Activated T-helper 2 cell treated with anti-CD3 and anti-CD28 coated beads, Interferon-gamma antibody, Interleukin-2, Interleukin-4, amounts not matched to agents 10 μg/mL and 5 μg/mL and 100 μg/mL, durations not matched to agents 14 hours and 24 hours and 36 hours (primary cell): ENCODE measurements at places on chromosomes 7 and 10.
A peak's percentile ranks its signal among the peaks of the same experiment; 100 is the strongest.

GRCh38 chr7:157551325-157552070 lies 214.7 kb downstream of the DNAJB6 start:
- DNase-seq, result no peak

DNA sequence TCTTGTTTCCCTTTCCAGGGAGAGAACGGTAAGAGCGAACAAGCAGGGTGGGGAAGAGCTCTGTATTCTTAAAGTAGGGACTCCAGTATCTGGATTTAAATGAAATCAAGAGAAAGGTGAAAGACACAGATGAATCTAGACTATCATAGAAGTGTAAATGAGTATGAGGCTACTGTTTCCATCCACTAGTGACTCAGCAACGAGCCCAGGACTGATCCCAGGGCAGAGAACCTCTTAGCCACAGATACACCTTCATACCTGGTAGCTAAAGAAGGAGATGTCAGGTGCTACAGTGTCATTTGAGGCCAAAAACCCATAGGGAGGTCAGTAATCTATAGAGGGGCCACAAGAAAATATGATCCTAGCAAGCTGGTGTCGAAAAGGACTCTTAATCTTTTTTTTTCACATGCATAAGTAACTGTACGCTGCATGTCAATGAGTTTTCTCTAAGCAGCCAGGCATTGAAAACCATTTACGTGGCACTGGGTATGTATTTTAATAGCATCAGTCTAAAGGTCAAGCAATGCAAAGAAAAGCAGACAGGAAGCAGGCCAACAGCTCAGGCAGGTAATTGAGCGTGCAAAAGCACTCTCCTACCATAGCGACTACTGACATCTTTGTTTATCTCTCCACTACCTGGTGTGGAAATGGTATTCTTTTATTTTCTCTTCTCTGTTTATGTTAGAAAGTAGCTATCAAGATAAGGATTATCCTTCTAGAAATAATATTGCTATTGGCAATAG lies 91.5 kb upstream of the EGR2 start:
- DNase-seq, result no peak

DNA sequence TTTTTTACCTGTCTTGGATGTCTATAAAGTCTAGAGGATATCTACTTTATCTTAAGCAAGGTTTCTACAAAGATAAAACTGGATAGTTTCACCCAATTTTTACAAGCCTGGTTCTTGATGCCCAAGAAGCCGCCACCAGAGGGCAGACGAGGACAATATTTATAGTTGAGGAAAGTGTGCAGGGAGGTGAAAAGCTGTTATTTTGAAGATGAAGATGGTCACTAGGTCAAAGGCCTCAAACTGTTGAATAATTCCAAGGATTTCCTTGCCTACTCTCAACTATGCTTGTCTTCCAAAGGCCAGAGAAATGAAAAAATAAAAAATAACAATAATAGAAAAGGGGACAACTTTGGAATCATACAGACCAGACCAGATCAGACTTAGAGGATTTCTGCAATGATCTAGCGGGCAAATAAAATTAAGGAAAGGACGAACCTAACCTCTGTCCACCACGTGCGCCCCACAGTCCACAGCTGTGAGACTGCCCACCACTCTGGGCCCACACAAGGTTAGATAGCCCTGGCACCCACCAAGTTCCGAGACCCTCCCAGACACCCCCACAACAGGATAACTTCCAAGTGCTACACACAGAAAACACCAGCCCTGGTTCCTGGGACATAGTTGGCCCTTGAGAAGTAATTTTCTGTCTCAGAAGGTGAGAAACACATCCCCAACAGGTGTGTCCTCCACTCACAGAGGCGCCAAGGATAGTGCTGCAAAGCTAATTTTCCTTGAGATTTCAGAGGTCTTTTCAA lies 2.8 kb downstream of the PKD1L1 start:
- DNase-seq, result peak; percentile 52

GRCh38 chr10:47288916-47289495 lies 11.0 kb upstream of the GDF10 start:
- DNase-seq, result no peak

- DNase-seq, result no peak
These were observed 106.8 kb downstream of the SORBS1 start for GRCh38 chr10:95454356-95454755.

- DNase-seq, result no peak
These were observed 128.6 kb downstream of the OAT start for GRCh38 chr10:124289851-124290795.

- DNase-seq, result no peak
These were observed at the start of gene MXI1 for GRCh38 chr10:110207011-110207804. Gene MXI1 (plus strand): TSS chr10:110207605. CDS start chr10:110207809, 204 bp downstream.

DNA sequence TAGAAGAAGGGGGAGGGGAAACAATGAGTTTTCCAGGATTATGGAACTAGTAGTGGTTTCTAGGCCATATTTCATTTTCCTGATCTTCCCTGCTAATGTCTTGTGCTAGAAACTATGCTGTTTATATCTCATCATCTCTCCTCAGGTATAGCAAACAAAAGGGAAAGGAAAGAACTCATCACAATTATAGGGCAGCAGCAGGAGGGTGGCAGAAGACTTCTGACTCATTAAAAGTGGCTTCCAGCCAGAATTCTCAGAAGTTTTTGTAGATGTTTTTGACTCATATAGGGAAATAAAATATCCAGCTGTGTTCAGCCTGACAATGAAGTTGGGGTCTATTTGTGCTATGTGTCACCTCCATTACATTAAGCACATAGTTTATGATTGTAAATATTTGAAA lies 6.5 kb downstream of the AHR start:
- no peak for DNase-seq

- DNase-seq, result no peak
These were observed 603.9 kb downstream of the PTPRN2 start for GRCh38 chr7:157983502-157984422.

- DNase-seq, result no peak
These were observed 75.3 kb upstream of the PPP1R9A start for GRCh38 chr7:94832051-94832450.

DNA sequence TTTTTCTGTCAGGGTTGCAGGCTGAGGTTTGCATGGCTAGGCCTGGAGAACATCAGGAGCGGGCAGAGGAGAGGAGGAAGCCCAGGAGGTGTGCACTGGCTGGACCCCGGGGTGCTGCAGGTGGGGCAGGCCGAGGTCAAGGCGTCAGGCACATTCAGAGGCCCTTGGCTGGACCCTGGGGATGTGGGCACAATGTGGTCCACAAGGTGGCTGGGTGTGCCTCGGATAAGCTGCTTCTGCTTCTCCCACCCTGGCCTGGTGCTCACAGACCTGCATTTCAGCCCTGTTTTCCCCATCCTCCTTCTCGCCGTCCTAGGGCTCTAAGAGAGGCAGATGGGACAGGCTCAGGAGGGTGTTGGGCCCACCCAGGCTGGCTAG lies 108.2 kb downstream of the ADCY1 start:
- peak; percentile 6 for DNase-seq

DNA sequence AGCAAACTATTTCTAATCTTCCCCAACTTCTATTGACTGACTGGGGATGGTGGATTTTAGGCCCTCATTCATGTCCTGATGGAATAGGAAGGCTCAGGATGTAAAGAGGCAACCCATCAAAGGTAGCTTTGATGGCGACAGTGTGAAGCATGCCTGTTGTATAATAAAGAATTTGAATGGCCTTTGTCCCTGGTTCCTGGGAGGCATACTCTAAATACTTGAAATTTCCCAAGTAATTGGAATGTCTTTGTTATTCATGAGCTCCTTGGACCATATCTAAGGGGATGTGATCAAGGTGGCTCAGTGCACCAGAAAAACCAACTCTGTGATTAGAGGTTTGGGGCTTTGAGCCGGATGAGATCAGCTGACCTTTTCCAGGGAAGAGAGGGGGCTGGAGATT lies 264.5 kb upstream of the NEBL start:
- DNase-seq, result no peak

DNA sequence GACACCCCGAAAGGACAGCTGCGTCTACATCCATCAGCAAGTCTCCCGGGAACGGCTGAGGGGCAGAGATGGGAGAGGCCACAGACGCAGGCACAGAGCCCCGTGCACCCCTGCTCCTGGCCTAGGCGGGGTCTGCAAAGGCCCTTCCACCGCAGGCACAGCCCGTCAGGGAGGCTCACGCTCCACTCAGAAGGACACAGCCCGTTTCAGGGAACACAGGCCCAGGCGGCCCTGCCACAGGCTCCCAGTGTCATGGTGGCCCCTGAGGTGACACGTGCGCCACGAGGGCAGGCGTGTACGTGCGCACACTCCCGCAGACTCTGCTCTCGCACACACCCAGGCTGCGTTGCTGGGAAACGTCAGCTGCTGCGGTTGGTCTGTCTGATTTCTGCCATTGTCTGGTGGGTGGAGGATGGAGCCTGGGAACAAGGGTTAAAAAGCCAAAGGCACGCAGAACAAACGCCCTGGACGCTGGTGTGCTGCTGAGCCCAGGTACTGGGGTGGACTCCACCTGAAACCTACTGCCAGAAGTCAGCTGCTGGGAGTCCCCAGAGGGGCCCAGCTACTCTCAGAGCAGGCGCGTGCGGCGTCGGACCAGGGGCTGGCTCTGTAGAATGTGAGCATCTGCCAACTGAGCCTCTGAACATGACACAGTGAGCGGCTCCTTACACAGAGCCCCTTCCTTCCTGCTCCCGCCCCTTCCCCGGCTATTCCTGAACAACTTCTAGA lies 13.1 kb downstream of the GPER1 start:
- no peak for DNase-seq

DNA sequence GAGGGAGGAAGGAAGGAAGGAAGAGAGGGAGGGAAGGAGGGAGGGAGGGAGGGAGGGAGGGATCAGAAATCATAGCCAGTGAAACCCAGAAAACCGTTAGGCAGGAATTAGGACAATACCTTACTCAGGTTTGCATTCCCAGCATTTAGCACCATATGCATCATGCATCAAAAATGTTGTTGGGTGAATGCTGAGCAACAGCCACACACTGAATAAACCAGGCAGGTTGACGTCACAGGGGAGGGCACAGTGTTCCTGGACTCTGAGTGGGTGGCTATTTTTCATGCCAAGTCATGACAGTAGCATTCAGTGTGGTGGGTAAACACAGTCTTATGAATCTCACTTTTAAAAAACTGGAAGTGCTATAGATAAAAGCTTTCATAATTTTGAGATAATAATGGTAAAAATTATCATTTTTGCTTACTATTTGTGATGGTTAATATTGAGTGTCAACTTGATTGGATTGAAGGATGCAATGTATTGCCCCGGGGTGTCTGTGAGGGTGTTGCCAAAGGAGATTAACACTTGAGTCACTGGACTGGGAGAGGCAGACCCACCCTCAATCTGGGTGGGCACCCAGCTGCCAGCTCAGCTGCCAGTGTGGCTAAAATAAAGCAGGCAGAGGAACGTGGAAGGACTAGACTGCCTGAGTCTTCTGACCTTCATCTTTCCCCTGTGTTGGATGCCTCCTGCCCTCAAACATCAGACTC lies 199.1 kb upstream of the PRKCQ start:
- DNase-seq, result no peak

- DNase-seq, result no peak
These were observed 21.4 kb downstream of the RPP30 start for GRCh38 chr10:90893190-90893589.

- no peak for DNase-seq
These were observed 52.2 kb downstream of the PWWP2B start for GRCh38 chr10:132449051-132449810.

DNA sequence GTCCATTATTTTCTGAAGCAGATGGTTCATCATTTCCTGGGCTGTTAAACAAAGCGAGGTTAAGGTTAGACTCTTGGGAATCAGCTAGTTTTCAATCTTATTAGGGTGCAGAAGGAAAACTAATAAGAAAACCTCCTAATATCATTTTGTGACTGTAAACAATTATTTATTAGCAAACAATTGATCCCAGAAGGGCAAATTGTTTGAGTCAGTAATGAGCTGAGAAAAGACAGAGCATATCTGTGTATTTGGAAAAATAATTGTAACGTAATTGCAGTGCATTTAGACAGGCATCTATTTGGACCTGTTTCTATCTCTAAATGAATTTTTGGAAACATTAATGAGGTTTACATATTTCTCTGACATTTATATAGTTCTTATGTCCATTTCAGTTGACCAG lies 10.1 kb downstream of the BUB3 start:
- no peak for DNase-seq

GRCh38 chr10:98429320-98430072 lies 14.5 kb upstream of the PYROXD2 start:
- DNase-seq, result no peak

GRCh38 chr10:129078746-129079145 lies 388.3 kb upstream of the MGMT start:
- no peak for DNase-seq

- no peak for DNase-seq
These were observed 80.8 kb upstream of the PRSS1 start for GRCh38 chr7:142668495-142668894.

DNA sequence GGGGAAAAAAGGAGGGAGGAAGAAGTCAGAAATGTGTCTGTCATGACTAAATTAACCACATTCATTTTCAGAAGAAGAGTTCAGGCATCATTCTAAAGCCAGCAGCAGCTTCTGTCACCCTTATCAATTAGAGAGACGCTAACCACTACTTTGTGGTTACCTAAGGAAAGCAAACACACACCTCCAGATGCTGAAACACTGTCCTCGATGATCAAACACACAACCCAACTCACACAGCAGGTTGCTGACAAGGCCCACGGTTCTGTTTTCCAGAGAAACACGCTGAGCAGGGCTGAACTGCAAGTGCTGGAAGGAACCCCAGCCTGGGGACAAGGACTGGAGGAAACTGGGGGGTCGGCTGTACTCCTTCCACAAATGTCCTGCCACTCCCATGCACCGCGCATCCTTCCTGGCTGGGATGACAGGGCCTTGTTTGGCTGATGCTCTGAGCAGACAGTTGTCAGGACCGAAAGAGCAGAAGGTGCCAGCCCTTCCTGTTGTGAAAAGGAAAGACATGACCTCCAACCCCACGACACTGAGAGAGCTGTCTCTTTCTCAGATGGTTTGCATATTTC lies 36.6 kb downstream of the PRKCQ start:
- peak; percentile 73 for DNase-seq

DNA sequence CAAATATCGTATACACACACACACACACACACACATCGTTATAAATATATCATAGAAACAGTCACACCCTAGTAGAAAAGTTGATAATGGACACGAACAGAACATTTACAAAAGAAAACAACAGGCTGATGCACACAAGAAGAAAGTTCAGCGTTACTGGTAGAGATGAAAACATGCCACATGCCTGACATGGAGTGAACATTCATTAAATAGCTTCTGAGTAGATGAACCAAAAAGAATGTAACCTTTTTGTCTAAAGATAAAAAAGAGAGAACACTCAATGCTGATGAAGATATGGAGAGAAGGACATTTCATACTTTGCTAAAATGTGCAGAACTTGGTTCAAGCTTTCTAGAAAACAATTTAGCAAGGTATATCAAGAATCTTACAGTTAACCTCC lies 173.4 kb upstream of the KLF14 start:
- no peak for DNase-seq

DNA sequence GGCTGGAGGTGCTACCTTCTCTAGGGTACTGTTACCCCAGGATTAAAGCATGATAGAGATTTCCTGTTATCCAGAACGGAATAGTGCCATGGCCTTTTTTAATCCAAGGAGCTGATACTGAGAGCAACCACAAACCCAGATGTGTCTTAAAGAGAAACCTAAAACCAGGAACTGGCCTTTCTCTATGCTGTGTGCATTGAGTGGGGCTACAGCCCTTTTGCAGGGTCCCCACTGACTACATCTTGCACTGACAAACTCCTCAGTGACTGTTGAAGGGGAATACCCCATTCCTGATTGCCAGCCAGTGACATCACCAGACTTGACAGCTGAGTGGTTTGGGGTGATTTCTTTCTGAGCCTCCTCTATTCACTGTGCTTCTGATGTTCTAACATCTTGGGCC lies 81.9 kb upstream of the CAPZA2 start:
- no peak for DNase-seq

- no peak for DNase-seq
These were observed 579 bp downstream of the RBM33 start for GRCh38 chr7:155644971-155645509.

GRCh38 chr10:87605628-87606251 lies 53.9 kb upstream of the PAPSS2 start:
- DNase-seq, result no peak
